Right cardiac atrium (tissue), 5 donors: ENCODE measurements at places on chromosomes 7 and 10.

GRCh38 chr10:3427347-3427746, 254.8 kb upstream of the PITRM1 start:
- no peak for DNase-seq

GRCh38 chr10:84352251-84352842, 24.0 kb downstream of the CCSER2 start:
- DNase-seq: peak; percentile 29

- no peak for DNase-seq
Measured at GRCh38 chr10:6950133-6950532, 370.1 kb upstream of the PRKCQ start.

DNA sequence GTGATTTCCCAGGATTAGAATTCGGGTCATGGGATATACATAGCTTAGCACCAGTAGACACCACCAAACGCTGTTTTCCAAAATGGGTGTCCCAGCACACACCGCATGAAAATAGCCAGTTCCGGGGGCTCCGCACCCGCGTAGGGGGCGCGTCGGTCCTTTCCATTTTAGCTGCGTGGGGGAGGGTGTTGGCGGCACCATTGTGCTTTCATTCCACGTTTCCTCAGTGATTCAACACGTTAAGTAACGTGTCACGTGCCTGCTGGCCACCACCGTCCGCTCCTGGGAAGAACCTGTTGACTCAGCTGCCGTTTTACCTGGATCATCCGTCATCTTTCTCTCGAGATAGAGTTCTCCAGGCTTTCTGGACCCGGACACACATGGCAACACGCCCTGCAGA, 25.6 kb upstream of the ADGRA1 start:
- DNase-seq: peak; percentile 17

GRCh38 chr7:19575909-19576557, 132.8 kb downstream of the POLR1F start:
- DNase-seq: no peak

DNA sequence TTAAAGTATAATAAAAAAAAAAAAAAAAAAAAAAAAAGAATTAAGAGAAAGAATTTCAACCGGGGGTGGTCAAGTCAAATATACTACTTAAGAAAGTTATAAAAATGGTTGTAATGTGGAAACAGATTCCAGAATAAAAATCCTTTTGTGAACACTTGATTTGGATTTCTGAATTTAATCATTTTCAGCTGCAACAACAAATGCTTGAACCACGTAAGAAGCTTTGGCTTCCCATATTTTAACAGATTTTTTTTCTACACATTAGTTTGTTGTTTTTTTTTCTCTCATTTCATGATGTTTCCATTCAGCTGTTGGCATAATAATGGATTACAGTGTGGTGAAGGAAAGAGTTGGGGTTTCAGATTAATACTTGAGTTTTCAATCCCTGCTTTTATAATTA, 137.3 kb upstream of the AGR3 start:
- no peak for DNase-seq

- DNase-seq: no peak
Measured at GRCh38 chr10:36026656-36027390, 384.7 kb upstream of the FZD8 start.

DNA sequence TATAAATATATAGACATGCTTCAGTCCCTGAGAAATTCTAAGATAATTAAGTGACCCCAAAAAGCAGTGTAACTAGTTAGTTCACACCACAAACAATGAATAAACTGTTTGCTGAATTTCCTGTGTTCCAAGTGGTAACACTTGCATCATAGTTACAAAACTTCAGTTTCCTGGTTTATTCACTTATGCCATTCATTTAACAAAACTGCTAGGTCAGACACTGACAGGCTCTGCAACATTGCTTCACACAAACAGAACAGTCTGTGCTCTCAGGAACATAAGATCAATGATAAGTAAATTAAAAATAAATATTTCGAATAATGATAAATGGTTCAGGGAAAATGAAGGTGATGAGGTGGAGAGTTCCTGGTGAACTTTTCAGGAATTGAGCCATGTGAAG, 133.3 kb upstream of the NAMPT start:
- DNase-seq: no peak

DNA sequence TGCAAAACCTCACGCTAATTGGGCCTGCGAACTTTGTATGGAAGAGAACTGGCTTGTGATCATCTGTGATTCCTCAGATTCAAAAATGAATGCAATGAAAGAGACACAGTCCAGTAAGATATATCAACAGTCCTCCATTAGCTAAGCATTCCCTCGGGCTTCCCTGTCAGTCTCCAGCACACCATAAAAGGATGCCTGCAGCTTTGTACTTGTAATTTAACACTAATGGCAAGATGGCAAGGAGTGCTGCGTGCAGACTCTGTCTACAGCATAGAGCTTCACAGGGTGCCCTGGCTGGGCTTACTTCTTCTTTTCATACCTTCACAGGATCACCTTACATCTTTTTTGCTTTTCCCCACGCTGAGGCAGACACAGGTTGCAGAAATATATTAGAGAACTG, 200.0 kb downstream of the GFRA1 start:
- no peak for DNase-seq
